Mesothelial cell of epicardium (in vitro differentiated cells): ENCODE measurements at places on chromosomes 16 and 17.

DNA sequence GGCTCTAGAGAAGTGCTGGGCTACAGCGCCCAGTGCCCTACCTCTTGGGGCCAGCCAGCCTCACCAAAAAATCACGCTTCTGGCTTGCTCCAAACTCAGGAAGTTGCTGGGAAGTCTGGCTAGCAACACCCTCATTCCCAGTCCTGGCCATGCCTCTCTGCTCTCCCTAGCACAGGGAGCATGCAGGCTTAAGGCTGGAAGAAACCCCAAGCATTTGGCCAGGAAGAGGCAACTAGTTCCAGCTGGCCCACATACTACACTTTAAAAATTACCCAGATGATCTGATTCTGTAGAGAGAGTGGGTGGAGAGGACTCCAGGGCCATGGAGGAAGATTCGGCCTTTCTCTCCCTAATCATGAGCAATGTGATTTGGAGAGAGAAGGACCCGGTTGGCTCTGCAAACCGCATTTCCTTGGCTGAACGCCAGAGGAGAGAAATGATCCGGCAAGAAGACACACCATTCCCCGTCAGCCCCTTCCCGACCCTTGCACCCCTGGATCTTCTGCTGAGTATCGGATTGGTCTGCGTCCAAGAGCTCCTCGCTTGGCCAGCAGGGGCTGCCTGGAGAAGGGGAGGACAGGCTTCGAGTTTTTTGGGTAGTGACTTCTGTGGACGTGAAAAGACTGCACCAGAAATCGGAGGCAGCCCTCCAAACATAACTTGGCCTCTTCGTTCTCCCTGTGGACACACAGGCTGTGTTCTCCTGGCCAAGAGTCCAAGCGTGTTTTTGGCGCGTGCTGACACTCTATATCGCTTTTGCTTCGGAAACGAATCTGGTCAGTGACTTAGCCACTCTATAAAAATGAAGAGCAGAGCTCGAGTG lies 406.3 kb downstream of the WWOX start:
- peaks cover 33% of the 10 kb centered on the region for H3K4me1 ChIP-seq
- DNase-seq: peak; percentile 30
- no peak overlapping the region for H3K4me3 ChIP-seq
- peaks cover 1% of the 10 kb centered on the region for H3K27me3 ChIP-seq
- H3K36me3 ChIP-seq: no peaks in the 10 kb centered on the region
- H3K27ac ChIP-seq: peak overlapping the region; percentile 66

GRCh38 chr16:67105246-67105645 lies 4.5 kb upstream of the PHAF1 start:
- H3K4me3 ChIP-seq: no peak overlapping the region
- H3K27me3 ChIP-seq: no peaks in the 10 kb centered on the region
- H3K27ac ChIP-seq: peak overlapping the region; percentile 56
- peaks cover 4% of the 10 kb centered on the region for H3K4me1 ChIP-seq
- H3K36me3 ChIP-seq: peaks cover 4% of the 10 kb centered on the region

GRCh38 chr16:5010576-5011329 lies 23.0 kb downstream of the NAGPA start:
- no peaks in the 10 kb centered on the region for H3K4me1 ChIP-seq
- DNase-seq: no peak

GRCh38 chr16:66512272-66513110 lies 37.4 kb downstream of the TK2 start:
- H3K27ac ChIP-seq: no peak overlapping the region
- no peaks in the 10 kb centered on the region for H3K27me3 ChIP-seq
- H3K4me3 ChIP-seq: no peak overlapping the region
- DNase-seq: no peak
